Stimulated activated CD4-positive, alpha-beta T cell treated with anti-CD3 and anti-CD28 coated beads, Interleukin-4, amount 100 ng/mL, for 48 hours (primary cell): ENCODE measurements at places on chromosomes 12 and 14.

DNA sequence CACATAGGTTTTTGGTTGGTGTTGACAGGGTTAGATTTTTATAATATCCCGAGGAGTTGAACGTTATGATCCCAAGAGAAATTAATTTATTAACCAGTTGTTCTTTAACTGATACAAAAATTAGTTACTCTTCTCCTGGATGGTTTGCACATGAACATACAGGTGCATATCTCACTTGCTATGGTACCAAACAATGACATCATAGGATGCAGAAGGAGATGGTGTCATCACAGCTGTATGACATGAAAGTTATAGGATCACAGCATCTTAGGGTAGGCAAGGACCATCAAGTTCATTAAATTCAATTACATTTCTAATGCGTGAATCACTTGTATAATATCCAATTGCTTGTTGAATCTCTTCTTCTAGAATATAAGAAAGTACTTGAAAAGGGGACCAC, 175.8 kb downstream of the PAH start:
- DNase-seq, result no peak

DNA sequence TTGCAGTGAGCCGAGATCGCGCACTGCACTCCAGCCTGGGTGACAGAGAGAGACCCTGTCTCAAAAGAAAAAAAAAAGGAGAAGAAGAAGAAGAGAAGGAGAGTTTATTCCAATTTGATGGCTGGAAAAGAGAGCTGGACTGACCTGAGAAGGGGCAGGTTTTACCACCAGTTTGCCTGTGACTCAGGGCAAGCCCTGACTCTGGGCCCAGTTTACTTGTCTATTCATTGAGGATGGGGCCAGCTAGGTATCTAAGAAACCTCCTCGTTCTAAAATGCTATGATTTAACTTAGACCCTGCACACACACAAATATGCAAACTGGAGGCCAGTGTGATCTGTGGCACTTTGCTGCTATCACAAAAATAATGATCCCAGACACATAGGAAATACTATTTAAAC, 155.0 kb downstream of the FOXN3 start:
- no peak for DNase-seq

GRCh38 chr14:28975084-28975483, 208.5 kb downstream of the FOXG1 start:
- no peak for DNase-seq

DNA sequence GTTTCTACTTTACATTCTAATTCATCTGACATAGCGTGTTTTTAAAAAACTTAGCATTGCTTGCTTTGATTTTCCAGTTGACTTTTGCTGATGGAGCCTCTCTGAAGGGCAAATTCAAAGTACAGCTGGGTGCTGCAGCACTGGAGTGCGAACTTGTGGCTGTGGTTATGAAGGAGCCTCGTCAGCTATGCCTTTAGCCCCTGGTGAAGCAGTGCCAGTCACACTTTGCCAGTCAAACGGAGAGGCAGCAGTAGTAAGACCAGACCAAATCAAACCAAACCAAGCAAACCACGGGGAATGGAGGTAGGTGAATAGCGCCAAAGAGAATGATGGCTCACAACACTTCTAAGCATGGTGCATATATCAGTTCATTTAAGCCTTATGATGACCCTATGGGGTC, 15.1 kb upstream of the SLC38A2 start:
- no peak for DNase-seq

DNA sequence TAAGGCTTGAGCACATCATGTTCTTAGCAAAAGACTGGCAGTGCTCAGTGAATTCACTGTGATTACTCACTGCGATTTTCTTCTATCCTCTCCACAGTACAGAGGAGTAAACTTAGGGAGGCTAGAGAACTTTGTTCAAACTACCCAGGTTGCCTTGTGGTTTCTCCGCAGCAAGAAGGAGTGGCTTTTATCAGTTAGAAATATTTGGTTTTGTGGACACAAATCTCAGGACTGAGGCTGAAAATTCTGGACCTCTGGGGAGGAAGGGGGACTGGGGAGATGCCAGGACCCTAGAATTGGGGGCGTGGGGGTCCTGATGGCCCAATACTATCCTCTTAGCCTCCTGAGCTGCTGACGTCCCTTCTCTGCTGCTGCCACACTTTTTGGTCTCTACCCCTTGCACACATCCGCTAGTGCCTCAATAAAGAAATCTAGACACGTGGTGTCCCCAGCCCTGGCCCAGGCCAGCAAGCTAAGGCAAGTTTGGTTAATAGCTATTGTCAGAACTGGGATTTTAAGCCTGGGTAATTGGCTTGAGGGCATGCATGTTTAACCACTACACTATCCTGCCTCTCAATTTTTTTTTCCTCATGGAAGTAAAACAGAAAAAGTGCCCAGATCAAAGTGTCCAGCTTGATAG, 842 bp downstream of the OAS2 start:
- peak; percentile 25 for DNase-seq
